ENCODE measurements at places on chromosomes 5 and 9.

- DNase-seq = no peak
Measured at GRCh38 chr9:74117731-74118130, 379.4 kb upstream of the RORB start.

GRCh38 chr9:18366184-18366583 is 107.8 kb upstream of the ADAMTSL1 start:
- DNase-seq = no peak

- DNase-seq = no peak
Measured at GRCh38 chr5:142346706-142347105, 21.9 kb upstream of the SPRY4 start.

DNA sequence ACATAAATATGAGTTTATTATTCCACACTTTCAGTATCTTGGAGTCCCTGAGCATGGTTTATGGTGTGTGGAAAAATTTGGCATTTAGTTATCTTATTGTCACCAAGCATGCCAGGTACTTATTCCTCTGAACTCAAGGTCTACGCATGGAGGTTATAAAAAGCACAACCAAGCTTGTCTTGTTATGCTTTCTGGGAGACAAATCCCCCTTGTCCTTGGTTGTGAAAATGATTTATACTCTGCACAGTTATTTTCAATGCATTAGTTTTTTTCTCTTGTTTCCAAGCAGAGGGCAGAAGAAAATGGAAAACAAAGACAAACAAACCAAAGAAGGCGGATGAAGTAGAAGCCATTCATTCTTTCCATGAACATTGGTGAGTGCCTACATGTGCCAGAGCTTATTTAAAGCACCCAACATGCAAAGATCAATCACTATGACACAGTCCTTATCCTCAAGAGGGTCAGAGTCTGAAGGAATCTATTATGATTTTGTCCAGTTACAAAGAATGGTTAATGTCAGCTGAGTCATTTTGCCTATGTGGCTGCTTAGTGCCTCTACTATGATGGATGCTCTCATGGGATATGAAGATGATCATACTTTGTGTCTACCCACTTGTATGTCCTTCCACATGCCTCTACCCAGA is 323.1 kb downstream of the TENT4A start:
- no peak for DNase-seq

DNA sequence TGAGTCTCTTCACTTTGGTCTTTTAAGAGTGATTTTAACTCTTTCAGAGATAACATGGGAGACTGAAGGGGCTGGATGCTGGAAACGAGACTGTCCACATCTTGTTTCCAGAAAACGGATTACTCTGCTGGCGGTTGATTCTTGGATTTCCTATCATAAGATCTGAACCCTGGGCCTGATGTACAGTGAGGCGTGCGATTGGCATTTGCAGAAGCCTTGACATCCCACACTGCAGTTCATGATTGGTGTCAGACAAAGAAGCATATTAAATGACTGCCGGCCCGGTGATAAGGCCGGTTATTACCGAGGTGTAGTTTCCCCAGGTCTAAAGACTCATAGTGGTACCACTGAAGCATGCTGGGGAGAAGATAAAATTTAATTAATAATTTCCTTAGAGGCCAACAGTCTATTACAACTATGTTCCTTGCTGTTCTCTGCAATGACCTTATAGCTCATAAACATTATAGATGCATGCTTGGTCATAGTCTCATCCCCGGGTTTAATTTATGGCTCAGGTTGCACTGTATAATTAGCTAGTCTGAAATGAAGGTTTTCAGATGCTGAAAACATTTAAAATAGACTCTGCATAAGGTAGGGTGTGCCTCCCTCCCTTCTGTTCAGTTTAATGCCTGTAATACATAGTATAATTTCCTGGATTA is 99.2 kb downstream of the PPP2R2B start:
- no peak for DNase-seq

- DNase-seq = no peak
Measured at GRCh38 chr5:61334868-61335615, 3.0 kb downstream of the ZSWIM6 start.

DNA sequence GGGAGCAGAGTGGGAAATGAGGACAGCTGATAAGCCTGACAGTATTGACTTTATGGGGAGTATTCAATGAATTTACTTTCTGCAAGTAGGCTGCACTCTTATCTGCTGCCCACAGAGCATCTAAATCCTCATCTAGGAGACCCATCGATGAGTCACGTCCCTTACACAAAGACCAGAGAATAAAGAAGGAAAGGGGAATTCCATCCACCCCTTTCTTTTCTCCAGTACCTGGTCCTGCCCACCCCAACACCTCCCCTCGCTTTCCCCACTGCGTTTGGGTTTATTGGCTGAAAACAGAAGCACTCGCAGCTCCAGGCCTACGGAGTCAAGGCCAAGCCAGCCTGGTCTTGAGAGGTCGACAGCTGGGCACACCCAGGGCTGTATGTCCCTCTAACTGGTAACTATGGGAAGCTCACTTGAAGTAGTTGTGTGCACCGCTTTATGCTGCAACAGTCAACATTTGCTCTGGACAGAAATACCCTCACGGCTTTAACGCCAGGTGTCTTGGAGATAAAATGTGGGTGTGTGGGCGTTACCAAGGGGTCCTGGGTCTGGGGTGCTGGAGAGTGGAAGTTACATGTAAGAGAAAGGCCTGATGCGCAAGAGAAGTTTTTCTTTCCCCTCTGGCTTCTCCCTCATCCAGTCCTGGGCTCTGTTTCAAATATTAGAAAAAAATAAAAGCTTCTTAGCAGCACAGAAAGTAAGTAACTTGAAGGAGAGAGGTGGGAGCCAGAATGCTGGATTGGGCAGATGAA is 14.5 kb upstream of the TAL2 start:
- no peak for DNase-seq
